NCI-H226 (cell line): ENCODE measurements at places on chromosomes 1 and 21.

- no peak for DNase-seq
Observed at GRCh38 chr1:63101336-63101735, 221.0 kb upstream of the FOXD3 start.

DNA sequence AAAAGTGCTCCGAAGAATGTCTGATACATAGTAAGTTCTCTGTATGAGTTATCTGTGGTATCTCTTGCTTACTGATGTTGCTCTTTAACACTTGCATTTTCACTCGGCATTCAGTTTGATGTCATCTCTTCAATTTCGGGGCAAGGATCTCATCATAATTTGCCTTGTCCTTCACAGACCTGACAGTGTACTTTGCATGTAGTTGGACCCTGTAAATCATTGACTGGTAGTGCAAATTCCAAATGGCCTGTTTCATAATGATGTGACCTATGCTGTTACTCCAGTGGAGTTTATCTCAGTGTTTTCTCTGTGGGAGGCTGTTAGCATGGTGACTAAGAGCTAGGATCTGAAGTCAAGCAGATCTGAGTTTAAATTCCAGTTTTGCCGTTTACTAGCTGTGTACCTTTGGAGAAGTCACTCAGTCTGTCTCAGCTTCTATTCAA lies 34.2 kb upstream of the ABCD3 start:
- DNase-seq, result peak; percentile 37

DNA sequence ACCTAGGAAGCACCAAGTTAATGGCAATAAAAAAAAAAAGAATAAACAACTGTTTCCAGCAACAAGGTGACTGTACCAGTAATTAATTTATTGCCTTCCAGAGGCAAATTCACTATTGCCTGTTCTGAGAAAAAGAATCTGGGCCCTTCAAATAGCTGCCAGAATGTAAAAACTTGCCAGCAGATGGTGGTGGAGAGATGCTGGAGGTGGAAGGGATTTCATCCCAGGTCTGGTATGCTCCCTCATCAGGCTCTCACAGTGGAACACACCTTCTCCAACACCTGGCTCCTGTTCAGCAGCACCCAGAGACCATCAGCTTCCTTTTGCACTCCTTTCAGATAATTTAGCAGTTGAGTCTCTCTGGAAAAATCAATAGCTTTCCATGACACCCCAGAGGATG lies 792.9 kb upstream of the ADAMTS5 start:
- peak; percentile 22 for DNase-seq

DNA sequence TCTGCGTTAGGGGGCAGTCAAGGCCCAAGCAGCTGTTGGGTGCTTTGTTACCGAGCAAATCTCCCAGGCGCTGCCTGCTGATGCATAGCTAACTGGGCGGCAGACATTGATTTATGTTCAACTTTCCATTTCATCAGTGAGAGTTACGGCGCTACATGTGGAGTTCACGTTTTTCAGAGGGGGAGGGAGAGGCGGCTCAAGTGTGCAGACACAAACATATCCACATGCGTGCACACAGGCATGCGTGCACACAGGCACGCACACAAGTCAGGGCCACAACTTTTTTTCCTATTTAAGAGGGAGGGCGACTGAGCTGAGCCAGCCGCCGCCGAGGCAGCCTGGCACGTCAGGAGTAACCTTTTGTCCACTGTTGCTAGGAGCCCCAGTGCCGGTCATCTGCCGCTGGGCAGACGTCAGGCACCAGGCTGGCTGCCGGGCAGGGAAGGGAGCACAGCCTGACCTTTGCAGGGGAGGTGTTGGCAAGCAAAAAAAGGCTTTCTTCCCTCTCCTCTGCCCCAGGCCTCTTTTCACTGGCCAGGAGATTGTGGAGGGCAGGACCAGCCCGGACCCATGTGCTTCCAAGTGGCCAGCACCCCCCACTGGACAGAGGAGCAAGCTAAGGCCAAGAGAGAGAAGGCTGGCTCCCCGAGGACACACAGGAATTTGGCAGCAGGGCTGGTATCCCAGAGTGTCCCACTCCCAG lies 73.3 kb downstream of the MRPL37 start:
- DNase-seq, result peak; percentile 82

- DNase-seq, result no peak
Observed at GRCh38 chr1:54314696-54315095, 91.5 kb downstream of the SSBP3 start.

DNA sequence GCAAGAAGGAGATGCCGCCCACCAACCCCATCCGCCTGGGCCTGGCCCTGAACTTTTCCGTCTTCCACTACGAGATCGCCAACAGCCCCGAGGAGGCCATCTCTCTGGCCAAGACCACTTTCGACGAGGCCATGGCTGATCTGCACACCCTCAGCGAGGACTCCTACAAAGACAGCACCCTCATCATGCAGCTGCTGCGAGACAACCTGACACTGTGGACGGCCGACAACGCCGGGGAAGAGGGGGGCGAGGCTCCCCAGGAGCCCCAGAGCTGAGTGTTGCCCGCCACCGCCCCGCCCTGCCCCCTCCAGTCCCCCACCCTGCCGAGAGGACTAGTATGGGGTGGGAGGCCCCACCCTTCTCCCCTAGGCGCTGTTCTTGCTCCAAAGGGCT lies 732 bp downstream of the SFN start:
- DNase-seq, result no peak

GRCh38 chr1:73452522-73452921 lies 745.5 kb downstream of the LRRIQ3 start:
- no peak for DNase-seq

GRCh38 chr21:44780137-44780502 lies 21.5 kb downstream of the UBE2G2 start:
- no peak for DNase-seq

DNA sequence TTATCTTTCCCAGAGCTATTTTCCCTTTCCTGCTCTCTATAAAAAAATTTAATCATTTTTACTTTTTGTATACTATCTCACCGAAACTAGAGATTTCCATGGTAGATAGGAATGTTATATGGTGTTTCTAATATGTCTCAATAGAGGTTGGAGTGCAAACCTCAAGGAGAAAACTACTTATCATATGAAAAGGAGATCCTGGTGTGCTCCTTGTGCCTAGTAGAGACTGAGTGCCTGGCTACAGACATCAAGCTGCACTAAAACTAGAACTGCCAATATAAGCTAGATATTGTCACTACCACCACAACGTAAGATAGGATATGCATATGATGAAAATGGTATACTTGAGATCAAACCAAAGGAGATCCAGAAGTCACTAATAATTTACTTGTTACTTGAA lies 67.0 kb downstream of the RGS18 start:
- no peak for DNase-seq

GRCh38 chr1:152968248-152968647 lies 2.2 kb upstream of the SPRR4 start:
- DNase-seq, result no peak

DNA sequence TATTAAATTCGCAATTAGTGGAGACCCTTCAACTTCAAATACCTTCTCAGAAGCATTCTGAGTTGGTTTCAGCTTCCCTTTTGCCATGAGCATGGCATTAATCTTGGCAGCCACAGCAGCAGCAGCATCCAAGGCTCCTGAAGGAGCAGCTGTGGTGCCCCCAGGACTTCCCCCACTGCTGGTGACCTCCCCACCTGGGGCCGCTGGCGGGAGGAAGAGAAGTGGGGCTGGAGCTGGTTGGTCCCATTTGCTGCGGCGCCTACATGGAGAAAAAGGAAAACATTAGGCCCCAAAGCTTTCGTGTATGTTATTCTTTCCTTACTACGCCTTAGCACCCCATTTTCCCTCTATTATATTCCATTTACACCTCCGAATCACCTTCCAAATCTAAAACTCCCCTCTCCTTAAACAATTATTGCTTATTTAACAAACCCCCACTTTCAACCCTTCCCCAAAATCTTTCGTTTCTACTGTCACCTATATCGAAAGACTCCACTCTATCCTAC lies 569 bp downstream of the KHDC4 start:
- no peak for DNase-seq

GRCh38 chr1:2983319-2983705 lies 38.0 kb upstream of the ACTRT2 start:
- DNase-seq, result no peak

DNA sequence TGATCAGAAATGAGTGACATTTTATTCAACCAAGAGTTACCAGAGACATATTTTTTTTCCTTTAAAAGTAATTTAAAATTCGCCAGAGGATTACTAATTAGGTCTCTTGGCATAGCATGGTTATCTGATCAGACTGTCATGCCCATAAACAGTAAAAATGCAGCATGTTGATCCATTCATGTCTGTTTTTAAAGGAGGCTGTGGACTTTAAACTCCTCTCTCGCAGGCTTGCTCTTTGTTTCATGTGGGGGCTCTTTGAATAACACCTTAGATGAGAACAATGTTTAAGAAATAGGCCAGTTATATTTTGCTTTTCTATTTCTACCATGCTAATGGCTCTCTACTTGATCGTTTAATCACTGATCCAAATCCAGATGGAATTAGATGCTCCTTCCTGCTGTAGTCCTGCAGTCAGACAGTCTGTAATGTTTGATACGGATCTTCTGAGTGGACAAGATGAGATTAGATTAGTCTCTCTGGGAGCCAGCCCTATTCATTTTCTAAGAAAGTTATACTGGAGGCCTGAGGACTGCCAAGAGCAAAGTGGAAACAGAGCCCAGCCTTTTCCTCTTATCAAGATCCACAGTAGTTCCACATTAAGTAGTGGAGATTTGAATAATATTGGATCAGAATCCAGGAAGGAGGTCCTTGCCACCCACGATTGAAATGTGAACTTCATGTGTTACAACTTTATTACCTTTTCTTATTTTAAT lies 197.4 kb downstream of the HS2ST1 start:
- DNase-seq, result no peak

DNA sequence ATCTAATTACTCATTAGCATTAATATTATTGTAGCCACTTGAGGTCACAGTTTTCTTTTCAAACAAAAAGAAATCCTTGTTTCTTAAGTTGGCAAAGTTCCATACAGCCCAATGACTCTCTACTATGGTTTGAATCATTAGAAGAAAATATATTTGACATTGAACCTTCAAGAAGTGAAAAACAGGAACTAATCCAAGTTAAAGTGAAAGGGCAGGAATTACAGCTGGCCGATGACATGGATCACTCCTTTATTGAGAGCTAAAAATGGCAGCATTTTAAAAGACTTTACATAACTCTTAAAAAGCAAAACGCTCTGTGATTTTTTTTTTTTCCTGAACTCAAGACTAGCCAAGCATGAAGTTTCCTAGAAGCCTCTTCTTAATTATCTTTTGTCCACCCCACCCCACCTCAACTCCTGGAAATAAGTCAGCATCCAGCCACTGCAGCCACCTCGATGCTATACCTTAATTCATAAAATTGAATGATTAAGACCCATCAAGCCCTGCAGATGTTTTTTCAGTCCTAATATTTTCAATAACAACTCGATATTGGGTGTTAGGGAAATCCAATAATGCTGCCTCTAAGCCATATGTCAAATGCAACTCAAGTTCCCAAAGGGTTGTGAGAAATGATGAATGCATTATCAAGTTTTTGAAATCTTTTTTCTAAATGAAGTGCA lies 323.1 kb downstream of the HHIPL2 start:
- DNase-seq, result no peak

DNA sequence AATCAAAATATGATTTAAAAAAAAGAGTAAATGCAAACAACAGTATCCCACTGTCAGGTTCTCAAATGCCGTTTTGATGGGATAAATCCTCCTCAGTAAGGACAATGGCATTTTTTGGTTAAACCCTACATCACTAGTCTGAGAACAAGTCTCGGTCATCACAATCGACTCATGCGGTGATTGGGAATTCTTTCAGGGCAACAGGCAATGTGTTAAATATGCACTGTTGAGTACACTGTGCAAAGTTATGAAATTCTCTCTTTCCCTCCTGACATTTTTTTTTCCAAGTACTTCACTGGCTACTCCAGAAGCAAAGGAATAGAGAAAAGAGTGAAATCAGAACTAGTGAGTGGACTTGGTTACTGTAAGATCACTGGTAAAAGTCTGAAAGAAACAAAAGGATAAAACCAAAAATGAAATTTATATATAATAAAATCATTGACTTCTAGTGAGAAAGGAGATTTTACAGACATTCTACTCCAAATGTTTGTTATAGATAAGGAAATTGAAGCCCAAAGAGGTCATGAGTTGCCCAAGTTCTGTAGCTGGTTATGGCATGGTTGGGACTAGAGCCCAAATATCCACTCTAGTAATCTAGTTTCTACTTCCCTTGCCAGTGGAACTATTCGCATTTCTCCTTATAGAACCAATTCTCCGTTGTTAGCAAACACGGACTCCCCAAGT lies 111.3 kb downstream of the TGFBR3 start:
- DNase-seq, result no peak

DNA sequence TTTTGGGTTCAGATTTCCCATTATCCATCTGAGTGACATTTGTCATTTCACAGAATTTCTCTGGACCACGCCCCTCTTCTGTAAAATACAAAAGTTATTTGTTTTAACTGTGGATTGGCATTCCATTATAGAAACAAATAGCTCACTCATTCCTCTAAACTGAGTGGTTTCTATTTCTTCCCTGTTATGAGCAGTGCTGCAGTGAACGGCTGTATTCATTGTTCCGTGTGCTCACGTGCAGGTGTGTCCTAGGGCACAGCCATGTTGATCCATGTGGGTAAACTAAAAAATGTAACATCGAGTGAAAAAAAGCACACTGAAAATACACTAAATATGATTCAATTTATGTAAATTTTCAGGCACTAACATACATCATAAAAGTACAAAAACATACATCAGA lies 27.0 kb upstream of the IL12RB2 start:
- DNase-seq, result no peak

GRCh38 chr1:43073490-43074230 lies 98.4 kb downstream of the EBNA1BP2 start:
- DNase-seq, result peak; percentile 62

GRCh38 chr1:51622455-51622913 lies 5.6 kb downstream of the OSBPL9 start:
- DNase-seq, result peak; percentile 55

- DNase-seq, result no peak
Observed at GRCh38 chr1:29849038-29849750, 612.9 kb downstream of the PTPRU start.

- no peak for DNase-seq
Observed at GRCh38 chr1:119143706-119144105, 3.3 kb upstream of the WARS2 start.
